ENCODE measurements at places on chromosomes 2 and 18.

- DNase-seq = no peak
Measured at GRCh38 chr2:32773448-32773808, 145.6 kb downstream of the TTC27 start.

DNA sequence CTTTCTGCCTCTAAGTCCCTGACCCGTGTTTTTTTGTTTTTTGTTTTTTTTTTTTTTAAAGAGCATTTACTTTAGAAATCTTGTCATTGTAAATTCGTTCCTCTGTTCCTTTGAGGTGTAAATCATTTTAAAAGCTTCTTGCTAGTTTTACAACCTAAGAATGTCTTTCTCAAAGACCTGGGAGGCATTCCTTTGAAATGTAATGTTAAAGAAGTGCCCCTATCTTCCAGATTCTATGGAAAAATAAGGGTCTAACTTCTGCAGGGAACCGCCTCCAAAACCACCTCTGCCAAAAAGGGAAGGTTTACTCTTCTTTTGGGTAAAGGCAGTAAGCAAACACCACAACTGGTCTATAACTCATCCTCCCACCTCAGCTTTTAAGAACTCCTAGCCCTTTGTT, 259.6 kb upstream of the ZNF804A start:
- no peak for DNase-seq

DNA sequence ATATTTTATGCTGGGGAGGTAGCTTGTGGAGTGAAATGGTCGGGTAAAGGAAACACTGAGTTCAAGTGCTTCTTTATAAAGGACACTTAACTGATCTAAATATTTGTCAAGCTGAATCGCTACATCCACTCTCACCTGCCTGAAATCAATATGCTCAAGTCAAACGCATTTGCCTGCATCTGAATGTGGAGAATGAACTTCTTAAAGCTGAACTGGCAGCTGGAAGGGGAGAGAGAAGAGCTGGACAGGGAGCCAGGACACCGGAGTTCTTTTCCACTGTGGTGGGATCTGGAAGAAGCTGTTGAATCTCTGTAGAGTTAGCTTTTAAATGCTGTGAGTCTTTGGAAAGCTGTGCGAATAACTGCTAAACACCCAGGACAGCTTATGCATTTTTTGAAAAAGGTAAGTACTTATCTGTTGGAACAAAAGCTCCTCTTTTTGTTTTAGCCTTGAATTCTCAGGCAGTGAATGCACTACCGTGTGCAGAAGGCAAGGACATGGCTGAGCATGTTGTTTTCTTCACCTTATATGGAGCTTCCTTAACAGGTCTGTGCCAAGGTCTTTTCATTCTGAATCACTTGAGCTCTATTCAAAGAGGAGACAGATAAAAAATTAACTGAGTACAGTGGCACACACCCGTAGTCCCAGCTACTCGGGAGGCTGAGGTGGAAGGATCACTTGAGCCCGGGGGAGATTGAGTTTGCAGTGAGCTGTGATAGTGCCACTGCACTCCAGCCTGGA, 74.2 kb upstream of the KLF7 start:
- DNase-seq = no peak

GRCh38 chr2:207046724-207047123, 107.4 kb downstream of the CPO start:
- DNase-seq = no peak

- DNase-seq = no peak
Measured at GRCh38 chr2:85250045-85250444, 77.7 kb downstream of the TGOLN2 start.

DNA sequence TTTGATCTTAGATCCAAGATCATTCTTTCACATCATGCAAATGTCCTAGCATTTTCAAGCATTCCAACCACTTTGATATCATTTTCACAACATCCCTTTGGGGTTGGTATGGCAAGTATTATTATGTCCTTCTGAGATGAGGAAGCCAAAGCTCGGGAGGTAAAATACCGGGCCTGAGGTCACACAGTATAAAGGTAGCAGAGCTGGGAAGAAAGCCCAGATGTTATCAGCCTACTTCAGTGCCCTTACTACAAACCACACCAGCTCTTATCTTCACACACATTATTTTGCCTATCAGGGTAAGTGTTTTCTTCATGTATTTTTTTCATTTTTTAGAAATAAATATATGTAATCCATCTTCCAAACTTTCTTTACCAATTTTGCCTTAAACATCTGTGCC, 4.2 kb upstream of the B4GALT6 start:
- DNase-seq = no peak

DNA sequence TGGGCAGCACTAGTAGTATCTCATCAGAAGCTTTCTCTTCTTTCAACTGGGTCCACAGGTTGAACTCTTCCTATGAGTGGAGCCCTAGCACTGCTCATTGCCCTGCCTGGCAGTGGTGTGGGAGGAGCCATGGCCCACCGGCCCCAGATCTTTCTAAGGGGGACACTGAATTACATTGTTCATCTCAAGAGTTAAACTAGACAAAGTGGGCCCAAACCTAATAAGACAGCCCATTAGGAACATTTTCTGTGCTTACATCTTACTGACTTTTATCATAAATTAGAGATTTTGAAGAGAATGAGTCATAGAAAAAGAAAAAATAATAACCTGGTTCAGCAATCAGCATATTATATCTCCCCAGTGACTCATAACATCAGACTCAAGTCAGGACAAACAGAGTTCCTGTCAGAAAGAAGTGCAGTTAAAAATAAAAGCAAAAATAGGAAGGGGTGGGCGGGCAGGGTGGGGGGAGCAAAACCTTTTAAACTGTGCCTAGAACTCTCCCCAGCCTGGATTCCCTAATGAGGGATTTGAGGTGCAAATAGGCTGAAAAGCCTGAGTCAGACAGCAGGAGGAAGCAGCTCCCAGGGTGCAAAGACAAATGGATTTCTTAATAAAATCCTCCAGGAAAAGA, 161.6 kb upstream of the TRIB2 start:
- DNase-seq = no peak

- no peak for DNase-seq
Measured at GRCh38 chr2:132645722-132646539, 24.1 kb downstream of the LYPD1 start.

DNA sequence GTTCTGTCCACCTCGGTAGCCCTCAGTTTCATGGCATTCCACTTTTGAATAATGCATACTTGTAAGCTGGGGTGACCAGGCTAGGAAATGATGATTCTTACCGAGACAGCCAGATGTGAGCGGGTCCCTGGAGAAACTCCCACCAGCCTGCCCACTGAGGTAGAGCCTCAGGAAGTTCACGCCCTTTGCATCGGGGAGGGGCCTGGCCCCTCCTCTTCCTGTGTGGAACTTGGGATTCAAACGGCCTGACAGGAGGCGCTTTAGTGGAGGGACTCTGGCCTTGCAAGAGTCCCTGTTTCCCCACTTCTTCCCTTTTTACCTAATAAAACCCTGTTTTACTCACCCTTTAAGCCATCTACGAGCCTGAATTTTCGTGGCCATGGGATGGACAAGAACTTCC, 44.6 kb downstream of the MRO start:
- DNase-seq = no peak

- DNase-seq = no peak
Measured at GRCh38 chr2:227183657-227184367, 19.4 kb downstream of the COL4A3 start.

DNA sequence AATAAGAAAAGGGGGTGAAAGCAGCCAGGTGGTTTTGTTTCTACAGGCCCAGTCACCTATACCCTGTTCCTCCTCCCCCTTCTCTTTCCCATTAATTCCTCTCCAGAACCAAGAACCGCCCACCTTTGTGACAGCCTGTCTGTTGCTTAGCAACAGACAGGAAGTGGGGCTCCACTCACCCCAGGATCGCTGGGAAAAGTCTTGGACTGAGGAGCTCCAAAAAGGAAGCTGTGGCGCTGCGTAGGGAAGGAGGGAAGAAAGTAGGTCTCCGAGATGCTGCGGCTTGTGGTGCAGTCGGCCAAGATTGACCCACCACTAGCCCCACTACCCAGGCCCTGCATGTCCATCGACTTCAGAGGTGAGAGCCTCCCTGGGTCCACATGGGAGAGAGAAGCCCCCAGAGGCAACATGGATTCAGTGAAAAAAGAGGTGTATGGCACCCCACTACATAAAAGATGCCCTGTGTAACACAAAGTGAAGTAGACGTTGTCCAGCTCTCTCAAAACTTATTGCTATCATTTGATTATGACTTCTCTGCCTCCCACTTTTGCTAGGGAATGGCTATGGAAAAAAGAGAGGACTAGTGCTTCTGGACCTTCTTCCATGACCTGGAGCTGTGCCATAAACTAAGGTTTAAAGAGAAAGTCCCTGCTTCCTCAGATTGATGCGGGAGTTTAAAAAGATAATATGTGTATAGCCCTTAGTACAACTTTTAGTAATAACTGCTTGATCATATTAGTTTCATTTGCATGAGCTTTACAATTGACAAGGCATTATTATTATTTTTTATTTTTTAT, at the start of gene FER1L5:
Gene FER1L5 (plus strand): TSS at position 201 of the 797 bp plus-strand sequence. CDS start 73 bp downstream, at position 274.
- DNase-seq = no peak

GRCh38 chr2:120979398-120979797, 243.7 kb downstream of the GLI2 start:
- no peak for DNase-seq

- no peak for DNase-seq
Measured at GRCh38 chr2:212797484-212798205, 259.0 kb upstream of the ERBB4 start.

GRCh38 chr2:48668992-48669391, 51.3 kb downstream of the GTF2A1L start:
- no peak for DNase-seq

DNA sequence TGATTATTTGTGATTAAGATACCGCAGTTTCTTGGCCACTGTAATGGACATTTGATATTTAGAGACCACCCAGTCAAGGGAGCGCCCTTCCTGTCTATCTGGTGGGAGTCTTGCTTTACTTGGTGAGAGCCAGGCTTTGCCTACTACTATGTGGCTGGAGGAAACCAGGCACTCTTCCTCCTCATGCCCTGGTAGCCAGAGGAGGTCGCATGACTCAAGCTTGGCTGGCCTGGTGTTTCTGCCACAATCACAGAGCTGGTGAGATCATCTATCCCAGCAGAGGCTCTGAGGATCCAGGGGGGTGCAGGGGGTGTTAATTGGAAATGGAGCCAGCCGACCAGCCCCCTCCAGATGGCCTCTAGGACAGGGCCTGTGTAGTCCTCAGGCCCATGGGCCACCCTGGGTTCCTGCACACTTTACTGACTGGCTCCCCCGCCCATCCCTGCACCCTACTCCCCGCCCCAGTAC, 46.8 kb upstream of the BIN1 start:
- no peak for DNase-seq

All from NCI-H1436 treated with DMSO at 0.1 percent for 48 hours (cell line).